Kidney glomerular epithelial cell (primary cell): ENCODE measurements at places on chromosomes 7 and 10.

GRCh38 chr10:77284797-77285196 lies 352.8 kb downstream of the KCNMA1 start:
- no peak for DNase-seq

- no peak for DNase-seq
Observed at GRCh38 chr7:604001-604883, 84.6 kb upstream of the PDGFA start.

- no peak for DNase-seq
Observed at GRCh38 chr10:3654496-3654895, 130.5 kb downstream of the KLF6 start.

DNA sequence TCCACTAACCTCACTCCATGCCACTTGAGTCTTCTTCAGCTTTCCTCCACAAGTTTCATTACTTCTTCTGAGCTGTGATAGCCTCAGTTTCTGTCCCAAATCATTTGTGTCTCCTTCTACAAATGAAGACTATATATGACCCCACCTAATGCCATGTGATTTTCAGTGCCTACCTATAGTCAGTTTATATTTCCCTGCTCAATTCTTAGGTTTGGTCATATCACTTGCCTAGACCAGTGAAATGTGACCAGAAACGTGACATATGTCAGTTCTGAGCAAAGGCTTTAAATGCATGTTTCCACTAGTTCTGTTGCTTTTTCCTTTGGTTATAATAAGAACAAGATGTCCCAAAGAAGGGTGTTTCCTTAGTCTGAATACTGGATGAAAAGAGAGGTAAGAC lies 24.6 kb upstream of the REEP3 start:
- DNase-seq, result no peak
